Activated naive CD8-positive, alpha-beta T cell treated with anti-CD3 and anti-CD28 coated beads, Interleukin-2, amount 10 ng/mL, durations not matched to agents 7 days and 5 days (primary cell): ENCODE measurements at places on chromosomes 4 and X. TPM values are rescaled to one million over a fixed set of nuclear protein-coding genes. Genes with fewer than 3 reads are reported as not detected.

- DNase-seq, result no peak
Measured at GRCh38 chr4:82515705-82516104, 46.1 kb downstream of the TMEM150C start.

- no peak for DNase-seq
Measured at GRCh38 chr4:2621419-2621818, 85.0 kb downstream of the FAM193A start.

DNA sequence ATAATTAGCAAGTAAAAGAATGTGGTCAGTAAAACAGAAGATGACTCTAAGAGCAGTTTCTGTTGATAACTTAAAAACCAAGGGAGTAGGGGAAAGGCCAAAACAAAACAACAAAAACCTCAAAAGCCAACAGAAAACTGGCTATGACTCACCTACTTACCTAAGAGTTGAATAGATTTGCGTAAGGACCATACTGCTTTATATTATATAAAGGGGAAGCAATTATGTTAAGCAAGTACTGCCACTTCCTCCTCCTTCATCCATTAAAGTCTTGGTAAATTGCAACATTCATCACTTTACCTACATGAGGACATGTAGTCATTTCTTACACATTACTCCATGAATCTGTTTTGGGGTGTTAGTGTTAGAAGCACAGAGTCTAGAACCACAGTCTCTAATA lies 85.9 kb upstream of the FAM47A start:
- no peak for DNase-seq

GRCh38 chr4:159413306-159413943 lies 310.5 kb downstream of the RAPGEF2 start:
- DNase-seq, result no peak

DNA sequence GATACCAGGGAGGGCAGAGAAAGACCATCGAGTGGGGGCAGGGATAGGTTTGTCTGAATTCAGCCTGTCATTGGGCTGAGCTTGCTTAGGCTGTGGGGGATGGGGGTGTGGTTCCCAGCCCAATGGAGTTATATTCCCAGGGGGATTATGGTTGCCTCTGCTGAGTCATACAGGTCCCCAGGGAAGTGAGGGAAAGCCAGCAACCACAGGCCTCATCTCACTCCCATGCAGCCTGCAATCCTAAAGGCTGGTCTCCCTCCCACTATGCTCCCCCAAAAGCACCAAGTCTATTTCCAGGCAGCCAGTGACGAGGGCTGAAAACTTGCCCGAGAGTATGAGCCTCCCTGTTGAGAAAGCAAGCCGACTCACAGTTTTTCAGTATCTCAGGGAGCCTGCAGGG lies 39.3 kb downstream of the AFM start:
- DNase-seq, result no peak

The LDOC1 gene
- 2.2 TPM for total RNA-seq

- no peak for DNase-seq
Measured at GRCh38 chr4:48931459-48931858, 24.9 kb upstream of the OCIAD2 start.

- DNase-seq, result no peak
Measured at GRCh38 chrX:24761306-24761705, 67.6 kb downstream of the POLA1 start.

GRCh38 chr4:30723201-30723955 lies 3.2 kb downstream of the PCDH7 start:
- DNase-seq, result no peak

DNA sequence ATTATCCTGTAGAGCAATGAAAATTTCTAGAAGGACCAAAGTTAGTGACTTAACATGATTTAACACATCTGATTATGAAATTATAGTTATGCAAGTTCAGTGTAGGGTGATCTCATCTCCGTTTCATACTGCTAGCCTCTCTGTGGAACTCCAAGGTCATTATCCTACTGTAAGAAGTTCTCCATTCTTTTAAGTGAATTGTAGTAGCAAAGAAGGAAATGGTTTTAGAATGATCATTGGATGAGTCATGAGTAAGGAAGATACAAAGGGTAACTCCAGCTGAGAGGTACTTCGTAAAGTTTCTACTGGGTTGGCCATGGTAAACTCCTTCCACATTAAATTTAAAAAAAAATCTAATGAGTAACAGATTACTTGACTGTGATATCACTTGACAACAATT lies 215.0 kb upstream of the GIMD1 start:
- DNase-seq, result no peak

DNA sequence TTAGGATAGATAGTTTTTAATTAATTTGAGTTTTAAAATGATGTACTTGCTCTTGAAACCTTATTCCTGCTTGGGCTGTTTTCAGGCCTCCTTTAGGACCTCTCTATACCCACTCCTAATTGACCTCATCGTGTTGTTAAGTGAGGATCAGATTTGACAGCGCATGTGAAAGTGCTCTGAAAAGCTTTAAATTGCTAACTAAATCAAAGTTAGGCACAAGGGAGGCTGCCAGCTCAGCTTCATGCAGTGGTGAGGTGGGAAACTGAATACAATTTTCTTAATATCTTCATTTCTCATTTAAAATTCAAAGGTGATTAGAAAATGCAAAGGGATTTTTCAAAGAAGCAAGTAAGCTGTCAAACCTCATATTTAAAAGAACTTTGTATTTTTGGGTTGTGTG lies 20.0 kb downstream of the FHDC1 start:
- DNase-seq, result no peak

The COL4A5 gene
- total RNA-seq, result not detected

The CCDC158 gene
- total RNA-seq, result not detected

The HTN1 gene
- total RNA-seq, result not detected
